ENCODE measurements at places on chromosomes 6 and 20.

DNA sequence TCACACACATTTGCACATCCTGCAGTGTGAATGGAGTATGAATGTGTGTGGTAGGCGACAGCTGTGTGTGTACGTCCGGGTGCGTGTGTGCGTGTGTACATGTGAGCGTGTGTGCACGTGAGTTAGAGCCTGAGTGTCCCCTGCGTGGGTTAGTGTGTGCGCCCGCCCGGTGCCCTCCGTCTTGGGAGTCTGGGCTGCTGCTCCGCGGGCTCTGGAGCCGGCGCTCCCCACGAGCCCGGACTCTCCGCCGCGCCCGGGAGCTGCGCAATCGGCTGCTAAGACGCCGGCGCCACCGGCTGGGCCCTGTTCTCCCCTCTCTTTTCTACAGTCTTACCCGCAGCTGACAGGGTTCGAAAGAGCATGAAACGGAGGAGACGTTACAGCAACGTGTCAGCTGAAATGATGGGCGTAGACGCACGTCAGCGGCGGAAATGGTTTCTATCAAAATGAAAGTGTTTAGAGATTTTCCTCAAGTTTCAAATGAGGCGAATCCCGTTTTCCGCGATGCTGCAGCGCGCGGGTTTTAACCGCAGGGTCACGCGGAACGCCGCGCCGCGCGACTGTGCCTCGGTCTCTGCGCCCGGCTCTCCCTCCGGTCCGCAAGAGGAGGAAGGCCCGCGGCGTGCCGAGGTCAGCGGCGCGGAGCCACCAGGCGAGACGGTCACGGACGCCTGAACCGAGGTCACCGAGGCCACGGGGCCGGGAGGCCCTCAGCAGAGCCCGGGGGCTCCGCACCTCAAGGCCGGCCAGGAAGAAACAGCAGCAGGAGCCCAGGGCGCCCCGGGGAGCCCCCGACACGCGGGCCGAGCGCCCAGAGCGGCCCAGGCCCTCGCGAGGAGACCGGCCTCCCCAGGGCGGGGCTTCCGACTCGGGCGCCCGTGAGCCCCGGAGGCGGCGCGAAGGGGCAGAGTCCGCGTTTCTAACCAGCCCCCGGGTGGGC lies 95.3 kb upstream of the BHLHE23 start:
- peak; percentile 32 for DNase-seq

DNA sequence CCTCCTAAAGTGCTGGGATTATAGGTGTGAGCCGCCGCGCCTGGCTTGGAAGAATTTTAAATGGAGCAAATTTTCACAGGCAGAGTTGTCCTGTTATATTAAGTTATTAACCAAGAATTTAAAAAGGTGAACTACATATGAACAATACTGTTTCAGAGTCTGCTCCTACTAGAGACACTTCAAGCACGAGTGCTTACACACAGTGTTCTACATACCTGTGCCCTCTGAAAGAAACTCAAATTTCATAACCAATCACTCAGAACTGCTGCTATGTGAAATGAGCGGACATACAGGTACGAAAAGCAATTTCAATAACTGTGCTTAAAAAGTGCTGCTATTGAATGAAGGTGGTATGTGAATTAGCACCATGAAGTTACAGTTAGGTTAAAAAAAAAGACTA lies 262.0 kb downstream of the SYNE1 start:
- no peak for DNase-seq

- no peak for DNase-seq
Measured at GRCh38 chr6:51019806-51020205, 201.1 kb downstream of the TFAP2B start.

GRCh38 chr6:29665942-29666825 lies 9.3 kb downstream of the MOG start:
- no peak for DNase-seq

- DNase-seq = peak; percentile 85
Measured at GRCh38 chr20:35610833-35611427, 4.7 kb upstream of the SPAG4 start.

- no peak for DNase-seq
Measured at GRCh38 chr20:9261781-9262180, 192.9 kb downstream of the PLCB4 start.

GRCh38 chr6:52253494-52253893 lies 9.2 kb upstream of the IL17F start:
- no peak for DNase-seq

DNA sequence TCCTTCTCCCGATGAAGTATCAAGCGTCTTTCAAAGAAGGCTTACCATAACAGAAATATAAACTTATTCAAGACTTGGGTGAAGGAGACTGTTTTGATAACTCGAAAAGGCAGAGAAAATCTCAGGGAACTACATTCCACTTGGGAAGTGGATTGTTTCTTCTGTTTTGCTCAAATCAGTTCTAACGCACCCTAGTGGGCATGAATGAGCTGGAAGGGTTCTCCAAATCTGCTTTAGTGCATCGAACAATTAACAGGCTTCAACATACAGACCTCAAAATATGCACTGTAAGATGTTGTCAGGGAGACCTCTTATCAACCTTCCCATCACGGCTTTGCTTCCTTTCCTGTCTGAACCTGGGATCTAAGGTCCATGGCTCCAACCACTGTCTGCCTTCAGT lies 392.5 kb downstream of the CD83 start:
- DNase-seq = peak; percentile 22

DNA sequence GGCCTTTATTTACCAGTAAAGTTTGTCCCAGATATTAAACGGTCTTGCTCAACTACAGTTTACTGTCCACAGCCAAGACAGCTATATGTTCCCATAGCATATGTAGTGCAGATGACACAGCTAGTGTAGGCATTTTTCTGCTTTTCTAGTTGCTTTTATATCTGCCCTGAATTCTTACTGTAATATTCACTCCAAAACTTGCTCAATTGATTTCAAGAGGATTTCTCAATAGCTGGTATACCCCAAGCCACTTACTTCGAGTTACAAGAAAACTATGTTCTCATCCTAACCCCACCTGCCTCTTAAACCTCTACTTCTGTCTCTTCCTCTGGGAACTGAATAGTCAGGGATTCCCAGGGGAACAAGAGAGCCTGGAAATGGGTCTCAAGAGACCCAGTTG lies 18.9 kb upstream of the ROS1 start:
- DNase-seq = no peak

Measured in erythroblast (primary cell).